ENCODE measurements at places on chromosomes 11 and 22.

DNA sequence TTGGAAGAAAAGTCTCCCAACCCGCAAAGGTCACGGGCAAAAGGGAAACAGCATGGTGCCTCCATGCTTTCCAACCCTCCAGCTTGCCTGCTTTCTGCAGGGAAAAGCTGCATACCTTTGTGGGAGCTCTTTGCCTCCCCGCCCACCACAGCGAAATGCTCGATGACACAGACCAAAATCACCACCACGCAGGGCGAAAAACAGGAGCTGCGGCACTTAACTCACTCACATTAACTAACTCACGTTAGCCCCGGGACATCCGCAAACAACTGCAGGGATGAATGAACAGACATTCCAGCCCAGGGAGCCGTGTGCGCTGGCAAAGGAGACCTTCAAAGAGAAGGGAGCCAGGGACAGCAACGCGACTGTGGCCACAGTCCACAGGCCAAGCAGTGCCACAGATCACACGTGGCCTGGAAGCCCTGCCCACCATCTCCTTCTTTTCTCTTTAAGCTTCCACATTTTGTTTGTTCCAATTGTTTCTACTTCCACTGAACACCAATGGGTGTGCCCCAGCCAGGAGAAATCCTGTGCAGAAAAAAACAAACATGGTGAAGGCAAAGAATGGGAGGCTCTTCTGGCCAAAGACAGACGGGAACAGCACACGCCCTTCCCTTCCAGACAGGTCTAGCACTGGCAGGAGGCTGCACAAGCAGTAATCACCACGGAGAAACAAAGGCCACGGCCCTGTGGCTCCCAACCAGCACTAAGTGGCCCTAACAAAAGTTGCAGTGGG is 39.3 kb downstream of the DUSP8 start:
- no peak for DNase-seq

GRCh38 chr22:33803371-33804282 is 116.6 kb downstream of the LARGE1 start:
- DNase-seq: no peak

DNA sequence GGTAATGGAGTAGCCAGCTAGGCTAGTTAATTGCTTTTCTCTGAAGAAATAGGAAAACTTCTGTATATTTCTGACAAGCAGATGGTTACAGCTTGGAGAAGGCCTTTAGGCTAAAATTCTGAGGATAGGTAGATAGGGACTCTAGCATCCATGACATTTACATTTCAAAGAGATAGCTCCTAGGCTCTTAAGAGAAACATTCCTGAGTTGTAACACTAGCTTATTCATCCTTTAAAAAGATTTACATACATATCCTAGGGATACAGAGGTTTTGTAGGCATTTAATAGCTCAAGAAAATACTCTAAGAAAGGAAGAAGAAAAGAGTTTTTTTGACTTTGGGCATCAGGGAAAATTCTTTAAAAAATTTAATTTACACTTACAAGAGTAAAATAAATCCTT is 130.9 kb upstream of the CCDC179 start:
- DNase-seq: no peak

- no peak for DNase-seq
These were observed 52.9 kb downstream of the C11orf58 start for GRCh38 chr11:16791191-16791961.

GRCh38 chr11:115739878-115740277 is 235.7 kb upstream of the CADM1 start:
- DNase-seq: no peak

Measured in activated B cell treated with CpG ODN at 0.5 μM for 24 hours (primary cell).